ENCODE measurements at places on chromosomes 4 and X.

- DNase-seq = no peak
Measured at GRCh38 chrX:99857455-99857854, 552.6 kb downstream of the PCDH19 start.

GRCh38 chr4:74032064-74032463 is 6.4 kb downstream of the CXCL3 start:
- no peak for DNase-seq

DNA sequence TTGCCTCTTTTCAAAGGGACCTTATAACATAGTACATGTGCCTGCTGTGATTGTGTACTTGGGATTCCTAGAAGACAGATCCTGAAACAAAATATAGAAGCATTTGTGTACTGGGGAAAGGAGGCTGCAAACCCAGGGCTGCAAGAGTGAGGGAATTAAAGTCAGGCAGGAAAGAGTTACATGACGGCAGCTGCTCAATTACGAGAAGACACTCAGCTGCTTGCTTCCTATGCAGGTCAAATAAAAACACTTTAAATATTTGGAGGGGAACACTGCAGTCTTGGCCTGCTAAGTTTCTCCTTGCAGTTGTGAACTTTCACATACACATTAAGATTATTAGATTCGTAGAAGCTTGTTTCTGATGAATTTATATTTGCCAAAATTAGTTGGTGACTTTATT is 191.9 kb upstream of the CXCL13 start:
- no peak for DNase-seq

GRCh38 chr4:149799546-149799945 is 16.1 kb downstream of the IQCM start:
- no peak for DNase-seq

DNA sequence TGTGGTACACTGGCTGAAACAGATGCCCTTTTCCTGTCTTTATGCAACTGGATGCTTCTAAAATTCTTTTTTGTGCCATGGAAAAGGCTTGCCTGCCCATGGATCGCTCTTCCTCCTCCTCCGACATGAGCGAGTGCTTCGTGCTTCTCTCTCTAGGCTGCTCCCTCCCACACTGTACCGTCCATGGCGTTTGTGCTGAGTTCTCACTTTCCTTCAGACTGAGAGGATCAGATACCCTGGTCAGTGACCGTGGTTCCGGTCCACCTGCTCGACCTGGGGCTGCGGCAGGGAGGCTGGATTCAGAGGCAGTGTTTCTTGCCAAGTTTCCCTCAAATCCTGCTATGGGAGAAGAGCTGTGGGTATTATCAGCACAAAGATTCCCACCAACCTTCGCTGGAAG is 10.2 kb upstream of the CLDN24 start:
- no peak for DNase-seq

DNA sequence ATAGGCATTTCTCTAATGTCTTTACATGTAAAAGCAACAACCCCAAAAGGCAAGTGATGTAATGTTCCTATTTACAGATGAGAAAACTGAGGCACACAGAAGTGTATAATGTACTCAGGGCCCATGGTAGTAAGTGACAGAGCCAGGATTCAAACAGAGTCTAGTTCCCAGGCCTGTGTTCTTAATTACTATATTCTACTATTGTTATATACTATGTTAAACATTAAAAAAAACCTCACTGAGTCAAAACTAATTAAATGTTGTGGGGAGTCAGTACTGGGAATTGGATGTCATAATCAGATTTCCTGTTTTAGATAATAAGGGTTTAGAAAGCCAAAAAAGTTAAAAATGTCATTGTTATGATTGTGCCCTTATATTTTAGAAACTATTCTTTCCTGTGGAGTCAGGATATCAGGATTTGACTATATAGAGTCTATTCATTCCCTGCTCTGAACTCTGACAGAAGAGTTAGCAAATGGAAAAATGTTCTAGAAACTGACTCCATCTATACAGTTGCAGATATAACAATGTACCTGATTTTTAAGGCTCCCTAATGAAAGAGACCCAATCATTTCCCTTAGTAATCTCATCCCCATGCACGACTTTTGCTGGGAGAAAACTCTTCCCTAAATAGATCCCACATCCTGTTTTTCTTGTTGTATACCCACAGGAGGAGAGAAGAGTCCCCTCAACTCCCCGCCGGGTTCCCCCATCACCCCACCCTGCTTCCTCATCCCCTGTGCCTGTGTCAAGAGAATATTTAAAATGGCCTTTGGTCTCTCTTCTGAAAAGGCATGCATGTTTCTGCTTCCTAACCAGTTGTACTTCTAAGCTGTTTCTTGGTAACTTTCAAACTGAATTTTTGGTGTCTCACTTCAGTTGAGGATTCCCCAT is 69.7 kb downstream of the REELD1 start:
- no peak for DNase-seq

DNA sequence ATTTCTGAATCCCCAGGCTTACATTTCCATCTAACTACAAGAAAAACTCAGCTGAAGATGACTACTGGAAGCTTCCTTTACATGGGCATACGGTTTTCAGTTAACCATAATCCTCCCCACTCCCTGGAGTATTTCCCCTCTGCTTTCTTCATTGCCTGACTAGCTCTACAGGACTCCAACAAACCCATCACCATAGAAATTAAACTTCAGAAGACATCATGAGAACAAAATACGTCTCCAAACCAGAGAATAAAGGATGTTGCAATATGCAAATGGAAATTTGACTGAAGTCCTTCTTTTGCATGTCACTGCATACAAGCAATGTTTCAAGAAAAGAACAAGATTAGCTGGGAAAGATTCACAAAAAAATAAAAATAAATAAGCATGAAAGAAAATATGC is 170.2 kb upstream of the PCDH18 start:
- no peak for DNase-seq

- no peak for DNase-seq
Measured at GRCh38 chrX:39439906-39440798, 638.9 kb downstream of the MID1IP1 start.

GRCh38 chr4:106021737-106022410 is 126.6 kb downstream of the NPNT start:
- DNase-seq = no peak

DNA sequence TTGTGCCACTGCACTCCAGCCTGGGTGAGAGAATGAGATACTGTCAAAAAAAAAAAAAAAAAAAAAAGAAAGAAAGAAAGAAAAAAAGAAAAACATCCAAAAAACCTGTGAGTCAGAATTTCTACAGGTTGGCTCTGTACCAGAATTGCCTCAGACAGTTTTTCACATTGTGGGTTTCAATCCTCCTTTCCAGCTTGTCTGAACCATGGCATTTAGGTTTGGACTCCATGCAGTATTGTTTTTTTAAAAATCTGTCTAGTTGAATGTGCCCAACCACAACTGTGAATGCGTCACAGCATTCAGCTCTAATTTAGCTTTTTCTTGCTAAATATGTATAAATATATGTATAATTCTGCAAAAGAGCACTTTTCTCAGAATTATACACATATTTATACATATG is 31.4 kb upstream of the ARSH start:
- no peak for DNase-seq

DNA sequence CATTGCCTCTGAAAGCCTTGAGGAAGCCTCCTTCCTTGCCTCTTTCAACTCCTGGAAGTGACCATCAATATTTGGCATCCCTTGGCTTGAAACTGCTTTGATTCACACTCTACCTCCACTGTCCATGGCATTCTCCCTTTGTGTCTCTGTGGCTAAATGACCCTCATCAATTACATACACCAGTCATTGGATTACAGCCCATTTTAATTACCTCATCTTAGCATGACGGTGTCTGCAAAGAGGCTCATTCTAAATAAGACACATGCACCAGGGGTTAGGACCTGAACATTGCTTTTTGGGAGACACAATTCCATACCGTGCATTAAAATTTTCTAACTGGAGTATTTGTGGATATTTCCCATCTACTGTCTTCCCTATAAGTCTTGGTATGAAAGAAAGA is 60.7 kb upstream of the FAM9A start:
- DNase-seq = no peak

- no peak for DNase-seq
Measured at GRCh38 chrX:115649461-115650063, 88.6 kb downstream of the PLS3 start.

DNA sequence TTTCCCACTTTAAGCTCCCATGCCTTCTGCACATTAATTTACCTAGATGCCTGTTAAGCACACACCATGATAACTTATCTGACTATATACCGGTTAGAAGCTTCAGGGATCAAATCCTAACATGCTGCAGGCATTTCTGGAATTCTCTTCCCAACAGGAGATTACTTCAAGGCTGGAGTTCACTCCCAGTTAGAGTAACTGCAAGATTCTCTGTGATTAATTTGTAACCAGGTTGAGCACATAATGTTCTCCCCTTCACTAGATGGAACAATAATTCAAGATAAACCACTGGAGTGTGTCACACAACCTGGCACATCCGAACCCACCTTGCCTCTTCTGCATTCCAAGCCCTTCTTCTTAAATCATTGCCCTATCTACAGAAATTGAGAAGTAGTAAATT is 11.8 kb upstream of the UGT2A3 start:
- no peak for DNase-seq

Data from activated CD8-positive, alpha-beta memory T cell treated with anti-CD3 and anti-CD28 coated beads for 1 hour (primary cell).